Stimulated activated CD8-positive, alpha-beta memory T cell treated with anti-CD3 and anti-CD28 coated beads, Interleukin-4, amount 100 ng/mL, for 1 hour (primary cell): ENCODE measurements at places on chromosomes 7 and 10.

GRCh38 chr10:132368881-132369635, 27.9 kb upstream of the PWWP2B start:
- DNase-seq, result no peak

DNA sequence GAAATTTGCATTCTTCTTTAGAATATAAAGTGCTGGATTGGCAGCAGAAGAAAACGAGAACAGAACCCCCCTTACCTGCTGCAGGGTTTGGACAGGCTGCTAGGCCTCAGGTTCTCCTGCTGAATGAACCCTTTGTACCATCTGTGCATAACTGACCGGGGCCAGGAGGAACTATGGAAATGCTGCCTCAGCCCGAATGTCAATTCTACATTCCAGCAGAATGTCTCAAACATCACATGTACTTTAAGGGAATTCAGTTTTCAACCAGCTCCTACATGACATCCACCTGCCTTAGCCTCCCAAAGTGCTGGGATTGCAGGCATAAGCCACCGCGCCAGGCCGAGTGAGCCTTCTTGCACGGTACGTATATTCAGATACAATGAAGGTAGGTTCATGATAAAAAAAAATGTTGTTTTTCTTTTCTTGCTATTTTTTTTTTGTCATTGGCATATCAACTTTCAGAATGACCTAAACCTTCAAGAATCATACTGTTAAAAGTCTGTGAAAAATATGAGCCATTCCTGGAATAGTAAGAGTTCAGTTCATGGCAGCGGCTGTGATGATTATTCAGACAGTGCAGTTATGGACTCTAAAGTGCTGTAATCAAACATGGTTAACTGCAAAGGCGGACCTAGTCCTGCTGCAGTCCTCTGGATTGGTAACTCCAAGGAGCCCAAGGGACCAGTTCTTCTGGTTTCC, 84.4 kb upstream of the TNS3 start:
- no peak for DNase-seq

GRCh38 chr10:21534280-21534586, 201 bp downstream of the MLLT10 start:
- DNase-seq, result no peak

- no peak for DNase-seq
Measured at GRCh38 chr7:68176974-68177373, 1180.3 kb downstream of the TYW1 start.
